Activated CD4-positive, alpha-beta T cell treated with anti-CD3 and anti-CD28 coated beads for 1 hour (primary cell): ENCODE measurements at places on chromosomes 2 and 18.

DNA sequence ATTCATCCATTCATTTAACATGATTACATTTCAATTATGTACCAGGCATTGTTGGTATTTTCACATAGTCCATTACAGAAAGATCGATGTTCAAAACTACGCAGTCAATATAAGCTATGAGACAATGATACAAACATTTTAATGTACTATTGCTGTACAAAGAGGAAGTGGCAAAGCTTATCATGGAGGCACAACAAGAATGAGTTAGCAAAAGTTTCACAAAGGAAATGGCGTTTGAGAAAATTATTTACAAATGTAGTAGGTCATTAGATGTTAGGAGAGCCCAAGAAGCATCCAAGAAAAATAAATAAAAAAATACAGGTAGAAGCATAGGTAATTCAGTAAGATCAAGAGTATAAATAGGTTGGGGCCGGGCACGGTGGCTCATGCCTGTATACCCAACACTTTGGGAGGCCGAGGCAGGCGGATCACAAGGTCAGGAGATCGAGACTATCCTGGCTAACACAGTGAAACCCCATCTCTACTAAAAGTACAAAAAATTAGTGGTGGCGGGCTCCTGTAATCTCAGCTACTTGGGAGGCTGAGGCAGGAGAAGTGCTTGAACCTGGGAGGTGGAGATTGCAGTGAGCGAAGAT lies 1730.8 kb upstream of the CELF4 start:
- DNase-seq, result no peak

GRCh38 chr2:217147818-217148217 lies 288.0 kb upstream of the TNP1 start:
- no peak for DNase-seq

- DNase-seq, result no peak
Observed at GRCh38 chr2:84879584-84880394, 1.1 kb downstream of the TRABD2A start.

DNA sequence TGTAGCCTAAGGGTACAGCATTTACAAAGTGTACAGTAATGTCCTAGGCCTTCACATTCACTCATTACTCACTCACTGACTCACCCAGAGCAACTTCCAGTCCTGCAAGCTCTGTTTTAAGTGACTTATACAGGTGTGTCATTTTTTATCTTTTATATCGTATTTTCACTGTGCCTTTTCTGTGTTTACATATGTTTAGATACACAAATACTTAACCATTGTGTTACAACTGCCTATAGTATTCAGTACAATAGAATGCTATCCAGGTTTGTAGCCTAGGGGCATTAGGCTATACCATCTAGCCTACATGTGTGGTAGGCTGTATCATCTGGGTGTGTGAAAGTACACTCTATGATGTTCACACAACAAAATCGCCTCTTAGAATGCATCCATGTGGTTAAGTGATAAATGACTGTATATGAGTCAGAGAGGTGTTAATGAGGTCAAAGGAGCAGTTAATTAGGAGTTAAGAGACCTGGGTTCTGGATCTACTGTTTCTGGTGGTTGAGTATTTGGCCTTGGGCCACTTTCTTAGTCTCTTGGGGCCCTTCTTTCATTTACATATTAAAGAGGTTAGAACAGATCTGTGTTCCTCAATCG lies 149.1 kb downstream of the GREB1L start:
- DNase-seq, result no peak

- DNase-seq, result no peak
Observed at GRCh38 chr2:119224391-119225104, 914 bp downstream of the STEAP3 start.

DNA sequence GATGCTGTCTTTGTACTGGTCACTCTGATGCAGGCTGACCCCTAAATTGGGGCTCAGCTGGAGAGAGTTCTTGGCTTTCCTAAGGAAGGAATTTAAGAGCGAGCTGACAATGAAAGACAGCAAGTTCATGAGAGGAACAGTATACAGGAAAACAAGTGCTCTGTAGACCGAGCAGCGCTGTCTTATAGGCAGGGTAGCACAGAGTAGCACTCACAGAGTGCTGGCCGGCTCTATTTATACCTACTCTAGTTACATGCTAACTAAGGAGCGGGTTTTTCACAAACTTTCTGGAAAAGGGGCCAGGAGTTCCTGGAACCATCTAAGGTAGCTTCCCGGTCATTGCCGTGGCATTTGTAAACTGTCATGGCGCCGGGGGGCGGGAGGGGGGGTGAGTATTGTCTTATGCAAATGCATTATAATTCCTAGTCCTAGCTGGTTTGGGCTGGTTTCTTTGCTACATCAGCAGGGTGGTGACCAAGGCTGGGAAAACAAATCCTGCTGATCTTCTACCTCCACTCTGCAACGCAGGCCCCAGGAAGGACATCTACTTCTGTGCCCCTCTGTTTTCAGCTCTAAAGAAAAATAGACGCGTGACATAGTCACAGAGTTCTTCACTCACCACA lies 31.6 kb upstream of the MAP3K20 start:
- no peak for DNase-seq

DNA sequence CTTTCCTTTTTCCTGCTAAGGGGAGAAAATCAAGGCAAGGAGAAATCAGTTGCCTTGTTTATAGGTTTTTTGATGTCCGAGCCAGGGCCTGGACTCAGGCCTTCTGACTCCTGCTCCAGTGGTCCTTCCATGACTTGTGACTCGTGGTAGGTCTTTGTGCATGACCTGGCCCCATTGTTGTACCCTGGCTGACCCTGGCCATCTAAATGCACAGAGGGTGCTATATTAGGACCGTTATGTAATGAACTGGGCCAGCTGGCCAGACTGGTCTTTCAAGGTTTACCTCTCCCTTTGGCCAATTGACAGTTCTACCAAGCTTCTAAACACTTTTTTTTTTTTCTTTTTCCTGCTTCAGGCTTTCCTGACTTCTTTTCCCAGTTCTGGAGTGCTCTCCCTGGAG lies 81.1 kb downstream of the SETBP1 start:
- DNase-seq, result no peak

- no peak for DNase-seq
Observed at GRCh38 chr18:2657788-2658458, 2.4 kb downstream of the SMCHD1 start.

DNA sequence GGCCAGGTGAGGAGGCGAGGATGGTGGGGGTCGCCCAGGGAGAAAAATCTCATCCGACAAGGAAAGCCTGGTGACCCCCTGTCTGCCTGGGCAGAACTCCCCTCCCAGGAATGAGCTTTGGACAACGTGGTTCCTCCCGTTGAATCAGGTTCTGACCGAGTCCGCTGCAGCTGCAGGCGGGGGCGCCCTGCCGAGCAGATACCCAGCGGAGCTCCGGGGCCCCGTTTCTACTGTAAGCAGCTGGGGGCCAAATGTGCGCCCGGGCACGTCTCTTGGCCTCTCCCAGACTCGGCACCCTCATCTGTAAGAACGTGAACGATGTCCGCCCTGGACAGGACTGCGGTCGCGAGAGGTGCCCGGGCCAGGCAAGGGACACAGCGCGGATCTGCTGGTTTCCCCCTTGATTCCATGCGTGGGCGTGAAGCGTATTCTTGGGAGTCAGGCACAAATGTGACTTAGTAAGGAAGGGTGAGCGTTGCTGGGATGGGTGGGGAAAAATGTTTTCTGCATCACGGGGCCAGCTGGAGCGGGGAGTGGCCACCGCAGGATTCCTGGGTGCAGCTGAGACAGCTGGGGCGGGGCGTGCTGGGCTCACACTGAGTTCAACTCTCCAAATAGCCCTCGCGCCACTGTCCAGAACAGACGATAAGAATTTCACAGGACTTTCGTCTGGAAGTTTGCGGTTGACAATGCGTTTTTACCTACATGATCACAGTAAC lies 20.2 kb upstream of the TUBB6 start:
- DNase-seq, result no peak

DNA sequence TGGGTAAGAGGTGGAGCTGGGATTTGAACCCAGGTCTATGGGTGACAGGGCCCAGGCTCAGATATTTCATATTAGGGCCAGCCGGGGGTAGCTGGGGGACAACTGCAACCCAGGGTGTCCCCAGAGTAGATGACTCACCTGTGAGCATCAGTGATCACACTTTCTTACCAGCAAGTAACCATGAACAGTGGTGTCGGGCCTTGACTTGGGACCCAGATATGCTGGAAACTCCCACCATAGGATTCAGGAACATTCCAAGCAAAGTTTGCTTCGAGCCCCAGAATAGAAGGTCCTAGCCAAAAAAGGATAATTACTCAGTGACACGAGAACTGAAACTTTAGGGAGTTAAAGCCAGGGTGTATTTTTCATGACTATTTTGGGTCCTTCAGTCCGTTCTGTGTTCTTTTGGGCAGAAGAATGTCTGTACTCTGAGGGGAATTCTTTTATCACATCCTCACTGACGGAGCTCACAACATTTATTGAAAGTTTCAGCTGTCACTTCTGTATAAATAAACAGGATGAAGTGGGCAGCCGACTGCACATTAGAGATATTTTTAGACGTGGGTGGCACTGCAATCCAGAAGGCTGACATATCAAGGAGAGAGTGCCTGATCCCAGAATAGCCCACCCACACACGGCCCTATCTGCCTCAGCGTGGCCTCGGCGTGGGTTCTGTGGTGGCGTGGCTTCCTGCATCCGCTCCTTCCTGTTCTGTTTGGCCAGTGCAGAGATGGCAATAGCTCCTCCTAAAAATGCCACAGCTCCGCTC lies 45.6 kb downstream of the RAMP1 start:
- DNase-seq, result no peak

GRCh38 chr2:191467113-191467512 lies 210.8 kb upstream of the NABP1 start:
- no peak for DNase-seq

GRCh38 chr2:55550368-55551102 lies 31.0 kb downstream of the CFAP36 start:
- no peak for DNase-seq

DNA sequence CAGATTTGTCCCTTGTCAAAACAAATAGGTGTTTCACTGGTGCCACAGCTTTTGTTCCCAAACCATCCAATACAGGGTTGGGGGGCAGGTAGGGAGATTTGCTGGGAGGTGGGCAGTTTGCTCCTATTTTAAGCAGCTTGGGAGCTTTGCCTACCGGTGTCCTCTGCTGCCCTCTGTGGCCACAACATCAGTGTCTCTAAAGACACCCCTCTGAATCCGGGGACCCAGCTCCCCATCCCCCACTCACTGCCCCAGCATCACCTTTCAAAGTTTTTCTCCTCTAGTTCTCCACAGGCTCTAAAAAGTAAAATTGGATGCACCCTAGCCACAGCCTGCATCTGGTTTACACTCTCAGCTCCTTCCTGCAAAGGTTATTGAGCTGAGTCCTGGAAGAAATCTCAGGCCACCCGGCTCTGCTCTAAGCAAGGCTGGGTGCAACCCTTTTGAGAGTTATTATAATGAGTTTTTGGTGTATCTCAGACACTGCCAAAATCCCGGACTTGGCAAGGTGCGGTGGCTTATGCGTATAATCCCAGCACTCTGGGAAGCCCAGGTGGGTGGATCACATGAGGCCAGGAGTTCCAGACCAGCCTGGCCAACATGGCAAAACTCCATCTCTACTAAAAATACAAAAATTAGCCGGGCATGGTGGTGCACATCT lies 2.9 kb upstream of the EPAS1 start:
- DNase-seq, result no peak

- no peak for DNase-seq
Observed at GRCh38 chr18:53887447-53887846, 337.0 kb downstream of the MBD2 start.

DNA sequence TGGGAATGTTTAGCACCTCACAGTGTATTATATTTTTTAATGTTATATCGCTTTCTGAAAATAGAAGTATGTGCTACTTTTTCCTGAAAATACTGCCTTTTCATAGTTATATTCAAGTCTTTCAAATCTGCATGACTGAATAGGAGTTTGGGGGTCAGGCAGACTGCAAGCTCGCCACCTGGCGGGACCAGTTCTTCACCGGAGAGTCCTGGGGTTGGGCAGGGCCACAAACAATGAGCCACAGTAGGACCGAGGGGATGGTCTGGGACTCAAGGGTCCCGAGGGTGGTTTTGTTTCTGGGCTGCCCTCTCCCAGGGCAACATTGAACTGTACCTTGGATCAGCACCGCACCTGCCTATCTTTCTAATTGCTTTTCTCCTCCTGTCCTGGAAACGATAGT lies 70.6 kb downstream of the VWA3B start:
- no peak for DNase-seq
